ENCODE measurements at places on chromosomes 3 and 15.
A peak's percentile ranks its signal among the peaks of the same experiment; 100 is the strongest.

GRCh38 chr3:133988631-133989161 lies 41.0 kb downstream of the SLCO2A1 start:
- no peak for DNase-seq

GRCh38 chr15:73518876-73519733 lies 76.1 kb downstream of the REC114 start:
- DNase-seq: peak; percentile 55

- DNase-seq: peak; percentile 36
Observed at GRCh38 chr15:99619712-99620111, 53.9 kb downstream of the MEF2A start.

- DNase-seq: no peak
Observed at GRCh38 chr15:50627351-50628055, 59.1 kb downstream of the TRPM7 start.

DNA sequence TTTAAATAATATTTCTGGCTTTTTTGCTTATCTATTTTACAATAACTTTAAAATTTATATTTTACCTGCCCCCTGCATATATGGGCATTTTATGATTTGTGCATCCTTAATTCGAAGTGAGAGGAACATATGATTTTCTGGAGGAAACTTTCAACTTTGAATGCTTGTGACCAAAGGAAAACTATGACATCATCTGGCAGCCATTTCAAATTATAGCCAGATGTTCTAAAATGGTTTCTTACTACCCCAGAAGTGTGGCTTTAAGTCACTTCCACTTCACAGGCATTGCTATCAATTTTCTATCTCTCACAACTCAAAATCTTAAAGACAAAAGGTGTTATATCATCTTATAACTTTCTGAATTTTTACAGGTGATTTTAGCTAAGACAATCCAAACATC lies 508.8 kb downstream of the RBMS3 start:
- DNase-seq: no peak
